ENCODE measurements at places on chromosomes 2 and 18. TPM values are rescaled to one million over a fixed set of nuclear protein-coding genes. Genes with fewer than 3 reads are reported as not detected.

Gene TGFA
- total RNA-seq, result 8.2 TPM

Gene ST6GAL2
- 12.8 TPM for total RNA-seq

Gene GPR75
- total RNA-seq, result 1.1 TPM

Gene SCTR
- total RNA-seq, result 0.15 TPM

Gene CRYBA2
- not detected for total RNA-seq

Gene XIRP2
- total RNA-seq, result not detected

Gene INPP5D
- 0.70 TPM for total RNA-seq

Gene CKAP2L
- 12.4 TPM for total RNA-seq

Gene CCDC195
- not detected for total RNA-seq

Gene VWA3B
- total RNA-seq, result 0.12 TPM

Gene TMEM37
- total RNA-seq, result 1.8 TPM

Gene VAMP5
- total RNA-seq, result not detected

Gene UGT1A10
- total RNA-seq, result not detected

Gene THADA
- 23.8 TPM for total RNA-seq

Gene PARD6G
- 1.8 TPM for total RNA-seq

Gene POTEJ
- total RNA-seq, result not detected

Gene RBM44
- total RNA-seq, result 0.09 TPM

Gene TOGARAM2
- total RNA-seq, result 0.16 TPM

Gene ANKRD36
- total RNA-seq, result 4.8 TPM

Gene SKA1
- total RNA-seq, result 12.6 TPM

Gene PRKAG3
- not detected for total RNA-seq

Gene SRD5A2
- total RNA-seq, result 0.02 TPM

Gene GPAT2
- total RNA-seq, result not detected

Gene FBXO48
- total RNA-seq, result 0.60 TPM

Gene FTCDNL1
- total RNA-seq, result 3.2 TPM

Gene RND3
- 43.7 TPM for total RNA-seq

Gene PSTPIP2
- total RNA-seq, result 0.25 TPM

Gene CXCR1
- total RNA-seq, result not detected

Gene ADAM23
- total RNA-seq, result 9.9 TPM

Gene IL1R2
- 1.0 TPM for total RNA-seq

Gene PLCD4
- 0.14 TPM for total RNA-seq

Gene SP5
- total RNA-seq, result not detected

Gene ABCB11
- total RNA-seq, result 0.06 TPM

Gene ECEL1
- 0.15 TPM for total RNA-seq

Measured in A549 treated with dexamethasone at 1 μM for 4 hours (cell line).